ENCODE measurements at places on chromosomes 2 and 18.

DNA sequence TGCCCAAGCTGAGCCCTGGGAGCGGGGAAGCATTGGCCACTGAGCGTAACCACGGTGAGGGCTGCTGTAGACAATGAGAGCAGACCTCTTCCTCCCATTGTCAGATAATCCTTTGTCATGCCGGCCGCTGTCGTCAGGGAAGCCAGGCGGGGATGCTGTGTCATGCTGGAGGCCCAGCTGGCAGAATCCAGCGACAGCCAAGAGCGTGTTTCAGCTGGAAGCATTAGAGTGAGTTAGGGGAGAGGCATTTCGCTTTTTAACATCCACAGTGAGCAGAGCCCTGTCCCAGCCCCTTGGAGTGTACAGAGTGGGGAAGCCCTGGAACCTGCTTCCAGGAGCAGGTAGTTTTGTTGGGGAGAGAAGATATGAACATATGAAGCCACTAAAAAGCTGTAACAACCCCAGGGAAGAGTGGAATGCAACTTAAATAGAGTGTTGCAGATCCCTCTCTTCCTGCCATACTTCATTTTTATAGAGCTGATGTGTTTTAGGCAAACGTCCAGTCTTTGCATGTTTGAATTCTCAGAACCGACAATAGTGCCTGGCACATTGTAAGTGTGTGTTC is 7.0 kb downstream of the CTIF start:
- no peak for DNase-seq

DNA sequence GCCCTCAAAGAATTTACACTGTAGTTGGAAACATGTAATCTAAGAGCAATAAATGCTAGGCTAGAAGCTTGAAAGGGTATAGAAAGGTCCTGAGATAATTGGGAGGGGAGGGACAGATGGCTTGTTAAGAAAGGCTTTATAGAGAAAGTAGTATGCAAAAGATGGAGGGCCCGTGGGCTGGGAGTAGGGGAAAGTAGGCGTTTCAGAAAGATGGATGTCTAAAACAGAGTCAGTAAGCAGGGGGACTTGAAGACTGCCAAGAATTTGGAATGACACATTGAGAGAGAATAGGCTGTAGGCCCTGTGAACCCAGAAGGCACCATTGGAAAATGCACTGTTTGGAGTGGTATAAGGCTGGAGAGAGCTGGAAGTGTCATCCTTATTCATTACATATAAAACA is 822 bp downstream of the PSMG2 start:
- no peak for DNase-seq

DNA sequence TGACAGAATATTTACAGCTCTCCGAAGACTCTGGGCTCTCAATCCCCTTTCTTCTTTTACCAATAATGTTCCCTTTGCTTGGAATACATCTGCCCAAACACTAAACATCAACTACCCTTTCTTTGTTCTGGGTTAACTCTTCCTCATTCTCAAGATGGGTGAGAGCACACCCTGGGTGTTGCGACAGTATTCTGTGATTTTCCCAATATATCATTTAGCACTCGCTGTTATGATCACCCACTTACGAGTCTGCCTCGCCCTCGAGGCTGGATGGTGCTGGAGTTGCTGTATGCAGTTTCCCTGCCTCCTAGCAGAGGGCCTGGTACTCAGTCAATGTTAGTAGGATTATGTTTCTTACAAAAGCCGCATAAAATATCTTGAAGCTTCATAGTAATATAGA is 93.2 kb downstream of the SOCS6 start:
- DNase-seq: no peak

GRCh38 chr2:223914324-223914723 is 30.8 kb downstream of the WDFY1 start:
- no peak for DNase-seq

DNA sequence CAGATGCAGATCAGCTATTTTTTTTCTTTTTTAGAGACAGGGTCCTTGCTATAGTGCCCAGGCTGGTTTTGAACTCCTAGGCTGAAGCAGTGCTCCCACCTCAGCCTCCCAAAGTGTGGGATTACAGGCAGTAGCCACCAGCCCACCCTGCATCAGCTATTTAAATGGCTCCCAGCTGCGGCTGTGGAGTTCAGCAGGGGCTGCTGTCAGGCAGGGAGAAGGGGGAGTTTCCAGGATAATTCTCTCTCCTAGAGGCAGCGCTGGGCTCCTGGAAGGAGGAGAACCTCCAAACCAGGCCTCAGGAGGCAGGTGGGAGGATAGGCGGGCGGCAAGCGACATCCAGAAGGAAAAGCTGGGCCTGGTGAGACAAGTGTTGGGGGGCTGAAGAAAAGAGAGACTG is 65.7 kb downstream of the ACTR2 start:
- no peak for DNase-seq

GRCh38 chr2:38892819-38893218 is 3.1 kb downstream of the ARHGEF33 start:
- DNase-seq: no peak

DNA sequence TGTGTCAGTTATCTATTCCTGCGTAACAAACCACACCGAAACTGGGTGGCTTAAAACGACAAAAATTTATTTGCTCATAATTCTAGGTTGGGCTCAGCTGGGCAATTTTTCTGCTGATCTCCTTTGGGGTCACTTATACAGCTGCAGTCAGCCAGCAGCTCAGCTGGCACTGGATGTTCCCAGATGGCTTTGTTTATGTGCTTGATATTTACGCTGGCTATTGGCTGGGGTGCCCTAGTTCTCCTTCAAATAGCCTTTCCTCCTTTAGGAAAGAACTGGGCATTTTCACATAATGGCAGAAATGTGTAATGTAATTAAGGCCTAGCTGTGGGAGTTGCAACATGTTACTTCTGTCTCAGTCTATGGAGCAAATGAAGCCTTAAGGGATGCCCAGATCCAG is 142.2 kb downstream of the B3GNT2 start:
- no peak for DNase-seq

DNA sequence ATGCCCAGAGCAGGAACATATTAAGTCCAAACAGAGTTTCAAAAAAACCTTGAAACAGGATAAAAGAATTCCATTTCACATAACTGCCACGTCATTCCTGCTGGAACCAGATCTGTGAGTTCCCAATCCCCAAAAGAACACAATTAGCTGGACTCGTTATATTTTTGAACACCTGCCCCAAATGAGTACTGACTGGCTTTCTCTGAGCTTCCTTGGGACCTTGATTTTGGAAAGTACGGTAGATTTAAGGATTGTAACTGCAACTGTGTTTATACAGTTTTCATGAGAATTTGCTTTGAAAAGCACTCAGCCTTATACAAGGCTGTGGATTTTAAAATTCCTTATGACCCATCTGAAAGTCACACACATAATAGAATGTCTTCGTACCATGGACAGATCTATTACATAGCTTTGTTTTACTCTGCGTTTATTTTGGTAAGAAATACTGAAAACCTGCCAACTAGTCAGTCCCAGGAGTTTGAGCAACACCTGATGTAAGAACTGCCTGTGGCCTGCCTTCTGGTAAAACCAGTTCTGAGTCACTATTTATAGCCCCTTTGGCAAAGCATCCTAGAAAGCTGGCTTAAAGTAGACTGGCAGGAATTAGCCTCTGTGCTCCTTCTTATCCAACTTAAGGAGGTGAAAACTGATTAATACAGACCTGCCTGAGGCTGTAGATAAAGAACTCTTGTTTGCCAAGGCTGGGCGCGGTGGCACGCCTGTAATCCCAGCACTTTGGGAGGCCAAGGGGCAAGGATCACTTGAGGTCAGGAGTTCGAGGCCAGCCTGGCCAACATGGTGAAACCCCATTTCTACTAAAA is 48.1 kb downstream of the MERTK start:
- no peak for DNase-seq

- no peak for DNase-seq
Observed at GRCh38 chr18:73950116-73950700, 197.4 kb downstream of the FBXO15 start.

- no peak for DNase-seq
Observed at GRCh38 chr2:50018921-50019320, 864.6 kb upstream of the FSHR start.

GRCh38 chr2:176285321-176285720 is 16.1 kb downstream of the MTX2 start:
- DNase-seq: no peak

GRCh38 chr2:9681427-9681817 is 50.6 kb upstream of the YWHAQ start:
- DNase-seq: no peak

GRCh38 chr18:45462179-45462578 is 153.1 kb upstream of the SLC14A2 start:
- DNase-seq: no peak

- no peak for DNase-seq
Observed at GRCh38 chr18:61542596-61542995, 209.4 kb downstream of the CDH20 start.

DNA sequence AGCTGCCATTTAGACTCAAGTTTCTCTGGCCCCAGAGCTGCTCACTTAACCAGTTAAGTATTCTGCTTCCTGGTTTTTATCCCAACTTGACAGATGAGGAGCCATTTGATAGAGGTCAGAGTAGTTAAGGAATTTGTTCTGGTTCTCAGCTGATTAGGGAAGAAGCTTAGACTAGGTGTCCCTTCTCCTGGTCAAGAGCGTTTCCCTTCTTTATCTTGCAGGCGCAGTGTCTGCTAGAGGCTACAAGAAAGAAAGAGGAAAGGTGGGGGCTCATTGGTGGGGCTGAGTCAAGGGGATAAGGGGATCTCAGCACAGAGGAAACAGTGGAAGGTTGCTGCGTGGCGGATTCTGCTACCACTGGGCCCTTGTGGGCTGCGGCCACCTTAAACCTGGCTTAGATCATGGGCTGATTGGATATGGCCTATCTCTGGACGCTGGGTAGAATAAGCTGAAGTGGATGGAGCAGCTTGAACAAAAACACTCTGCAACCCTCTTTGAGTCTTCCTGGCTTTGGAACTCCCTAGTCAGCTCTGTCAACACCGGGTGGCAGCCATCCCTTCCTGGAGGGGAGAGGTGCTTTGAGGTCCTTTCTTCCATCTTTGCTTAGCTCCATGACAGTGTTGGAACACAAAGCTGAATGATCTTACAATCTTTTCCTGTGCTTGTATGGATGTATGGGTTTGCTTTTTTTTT is 70.8 kb downstream of the QPCT start:
- no peak for DNase-seq

DNA sequence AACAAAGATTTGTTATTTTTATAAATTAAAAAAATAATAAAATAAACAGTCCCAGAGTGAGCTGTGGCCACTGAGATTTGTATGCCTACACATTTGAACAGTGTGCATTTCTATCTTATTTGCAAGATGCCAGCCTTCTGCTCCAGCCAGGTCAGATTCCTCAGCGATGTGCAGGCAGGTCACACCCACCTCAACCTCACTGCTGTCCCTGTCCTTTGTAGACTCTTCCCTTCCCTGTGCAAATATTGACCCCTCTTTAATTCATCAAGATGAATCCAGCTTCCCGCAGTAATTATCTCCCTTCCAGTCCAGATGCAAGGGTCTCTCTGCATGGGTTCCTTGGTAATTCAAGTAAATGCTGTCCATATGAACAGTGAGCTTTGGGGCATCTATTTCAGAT is 256.2 kb downstream of the PIEZO2 start:
- no peak for DNase-seq

GRCh38 chr2:219452361-219453317 is 18.0 kb downstream of the SPEG start:
- no peak for DNase-seq

- DNase-seq: no peak
Observed at GRCh38 chr2:69214898-69215297, 172.1 kb downstream of the GFPT1 start.

DNA sequence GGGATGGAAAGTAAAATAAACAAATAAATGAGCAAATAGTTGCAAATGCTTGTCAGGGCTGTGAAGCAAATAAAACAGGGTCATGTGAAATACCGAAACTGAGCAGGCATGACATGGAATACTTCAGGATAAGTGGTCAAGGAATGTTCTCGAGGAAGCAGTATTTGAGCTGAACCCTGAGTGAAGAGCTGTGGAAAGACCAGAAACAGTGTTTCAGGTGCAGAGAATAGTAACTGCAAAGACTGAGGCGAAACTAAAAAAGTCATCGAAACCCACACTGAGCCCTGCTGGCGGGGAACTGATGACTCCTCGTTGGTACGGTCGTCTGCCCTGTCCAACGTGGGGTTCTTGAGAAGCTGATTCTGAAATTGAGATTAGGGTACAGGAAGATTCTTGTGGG is 27.2 kb upstream of the MYCN start:
- DNase-seq: no peak

DNA sequence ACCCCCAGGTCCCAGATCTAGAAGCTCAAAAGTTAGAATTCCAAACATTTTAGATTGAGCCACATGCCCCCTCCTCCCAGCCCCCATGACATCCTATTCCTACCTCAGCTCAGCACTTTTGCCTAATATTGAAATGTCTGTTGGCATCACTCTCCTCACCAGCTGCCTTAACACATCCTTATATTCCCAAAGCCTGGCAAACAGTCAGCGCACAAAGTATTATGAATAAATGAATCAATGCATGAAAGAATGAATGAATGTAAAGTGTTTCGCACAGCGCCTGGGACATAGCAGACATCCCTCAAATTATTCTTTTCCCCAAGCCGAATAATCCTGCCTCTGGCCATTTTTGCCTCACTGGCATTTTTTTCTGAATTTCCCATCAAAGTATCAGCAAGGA is 175.8 kb downstream of the TNS1 start:
- DNase-seq: no peak

DNA sequence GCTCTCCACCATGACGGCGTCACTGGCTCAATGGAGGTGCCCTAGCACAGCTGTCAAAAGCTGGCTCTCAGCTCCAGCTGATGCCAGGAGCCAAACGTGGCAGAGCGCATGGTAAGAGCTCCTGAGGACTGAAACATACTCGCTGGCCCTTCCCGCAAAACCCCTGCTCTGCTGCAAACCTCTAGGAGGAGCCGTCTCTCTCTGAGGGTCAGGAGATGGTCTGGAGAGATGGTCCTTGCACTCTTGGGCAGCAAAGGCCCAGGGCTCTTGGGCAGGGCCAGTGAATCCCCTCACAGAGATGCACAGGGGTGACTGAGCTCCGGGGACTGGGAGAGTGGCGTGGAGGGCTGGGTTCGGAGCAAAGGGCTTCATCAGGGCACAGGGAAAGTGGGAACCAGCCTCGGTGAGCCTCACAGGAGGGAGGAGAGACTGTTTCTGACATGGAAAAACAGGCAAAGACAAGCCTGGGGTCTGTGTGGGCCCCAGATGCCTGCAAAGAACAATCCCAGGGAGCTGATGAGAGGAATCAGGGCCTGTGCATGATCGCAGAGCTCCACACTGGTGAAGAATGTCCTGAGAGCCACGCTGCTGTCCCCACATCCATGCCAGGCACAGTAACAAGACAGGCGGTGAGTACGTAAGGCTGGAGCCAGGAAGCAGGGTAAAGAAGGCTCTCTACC is 17.2 kb downstream of the SNORC start:
- DNase-seq: no peak
